ENCODE measurements at places on chromosomes 5 and 9.

GRCh38 chr9:122207096-122207495, 21.7 kb downstream of the LHX6 start:
- DNase-seq, result no peak

DNA sequence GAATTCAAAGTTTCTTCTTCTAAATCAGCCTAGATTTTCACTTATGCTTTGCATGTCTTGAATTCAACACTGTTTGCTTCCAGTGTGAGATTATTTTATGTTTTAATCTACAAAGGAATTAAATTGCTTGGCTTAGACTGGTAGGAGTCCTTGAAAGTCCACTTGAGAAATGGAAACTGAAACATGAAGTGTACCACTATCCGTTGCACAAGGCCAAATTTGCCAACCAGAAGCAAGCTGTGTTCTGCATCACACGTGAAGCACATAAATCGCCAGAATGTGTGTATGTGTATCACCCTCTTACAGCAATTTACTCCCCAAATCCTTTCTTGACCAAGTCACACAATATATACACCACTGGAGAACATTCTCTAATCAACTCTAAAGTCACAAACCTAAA, 10.3 kb downstream of the SEMA6A start:
- DNase-seq, result no peak

DNA sequence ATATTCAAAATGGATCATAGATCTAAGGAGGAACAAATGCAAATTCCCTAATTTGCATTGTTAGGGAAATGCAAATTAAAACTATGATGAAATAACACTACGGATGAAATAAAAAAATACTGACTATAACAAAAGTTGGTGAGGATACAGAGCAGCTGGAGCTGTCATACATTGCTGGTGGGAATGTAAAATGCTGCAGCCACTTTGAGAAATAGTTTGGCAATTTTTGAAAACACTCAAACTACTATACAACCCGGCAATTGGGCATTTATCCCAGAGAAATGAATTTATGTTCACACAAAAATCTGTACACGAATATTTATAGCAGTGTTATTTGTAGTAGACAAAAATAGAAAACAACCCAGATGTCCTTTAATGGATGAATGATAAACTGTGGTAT, 22.5 kb downstream of the C5orf47 start:
- no peak for DNase-seq

- no peak for DNase-seq
Measured at GRCh38 chr9:137349471-137350033, 47.5 kb upstream of the NRARP start.

DNA sequence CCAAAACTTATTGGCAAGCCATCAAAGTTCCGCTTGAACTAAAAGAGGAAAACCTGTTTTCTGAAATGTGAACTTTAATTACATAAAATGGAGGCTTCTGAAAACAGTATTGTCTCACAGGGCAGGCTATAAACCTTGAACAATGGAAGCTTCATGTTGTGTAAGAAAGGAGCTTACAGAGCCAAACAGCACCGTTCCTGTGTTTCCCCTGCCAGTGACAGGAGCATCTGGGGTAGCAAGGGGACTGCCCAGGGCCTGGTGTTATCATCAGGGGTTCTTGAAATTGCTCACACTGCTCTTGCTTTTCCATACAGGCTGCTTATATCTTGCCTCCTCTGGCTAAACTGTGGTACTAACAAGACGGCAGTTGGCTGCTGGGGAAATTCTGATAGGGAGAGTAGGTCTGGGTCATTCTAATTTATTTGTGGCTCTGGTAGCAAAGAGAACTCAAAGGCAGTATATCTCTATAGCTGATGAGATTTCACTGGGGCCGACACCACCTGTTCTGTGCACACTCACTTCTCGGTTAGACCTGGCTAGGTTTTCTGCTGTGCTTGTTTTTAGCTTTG, 40.4 kb downstream of the BASP1 start:
- DNase-seq, result no peak

- DNase-seq, result no peak
Measured at GRCh38 chr5:11415751-11416150, 488.5 kb downstream of the CTNND2 start.

DNA sequence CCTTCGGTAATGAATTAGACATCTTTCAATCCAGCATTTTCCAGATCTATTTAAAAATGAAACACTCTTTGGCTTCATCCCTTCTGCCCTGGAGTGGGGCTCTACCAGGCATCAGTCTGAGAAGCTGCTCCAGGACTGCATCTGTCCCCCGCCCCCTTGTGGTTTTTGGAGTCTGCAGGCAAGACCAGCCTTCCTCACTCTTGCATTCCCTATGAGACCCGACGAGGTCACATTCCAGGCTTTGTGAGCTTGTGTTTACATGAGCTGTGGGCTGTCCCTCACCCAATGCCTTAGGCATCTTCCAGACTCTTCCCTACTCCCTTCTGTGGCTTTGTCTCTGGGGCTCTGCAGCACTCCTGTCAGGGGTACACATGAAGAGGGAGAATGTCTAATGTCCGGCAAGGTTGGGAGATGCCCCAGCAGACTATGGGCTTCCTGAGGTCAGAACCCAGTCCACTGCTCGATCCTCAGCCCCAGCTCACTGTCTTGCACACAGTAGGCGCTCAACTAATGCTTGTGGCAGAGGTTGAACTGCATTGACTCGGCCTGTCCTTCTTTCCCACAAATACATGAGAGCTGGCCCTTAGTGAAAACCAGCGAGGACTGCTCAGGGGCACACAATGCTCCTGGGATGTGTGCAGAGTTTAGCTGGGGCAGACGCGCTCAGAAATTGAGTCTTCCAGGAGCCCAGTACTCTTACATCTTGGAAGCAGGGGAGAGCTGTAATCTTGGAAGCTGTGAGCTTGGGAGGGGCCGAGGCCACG, 11.7 kb upstream of the GADD45G start:
- DNase-seq, result no peak

DNA sequence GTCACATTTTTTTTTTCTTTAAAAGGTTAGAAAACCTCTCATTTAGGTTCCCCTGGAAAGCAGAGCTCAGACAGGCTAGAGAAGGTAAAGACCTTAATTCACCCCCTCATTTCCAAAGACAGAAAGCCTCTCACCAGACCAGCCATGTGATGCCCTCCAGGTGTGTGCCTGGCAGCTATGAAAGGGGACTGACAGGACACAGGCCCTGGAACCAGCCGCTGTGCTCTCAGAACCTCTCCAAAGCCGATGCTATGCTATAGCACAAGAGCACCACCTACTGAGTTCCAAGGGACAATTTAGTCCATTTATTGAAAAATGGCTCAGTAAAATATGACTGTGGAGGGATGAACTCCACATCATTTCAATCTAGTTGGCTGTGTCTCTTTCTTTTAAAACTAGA, 48.8 kb downstream of the FANCC start:
- no peak for DNase-seq

- DNase-seq, result peak; percentile 94
Measured at GRCh38 chr9:15552636-15553527, at the start of gene CCDC171. Gene CCDC171 (plus strand): TSS chr9:15553043. CDS start chr9:15564089, 11,046 bp downstream.

- no peak for DNase-seq
Measured at GRCh38 chr5:154740957-154741356, 14.2 kb upstream of the LARP1 start.

DNA sequence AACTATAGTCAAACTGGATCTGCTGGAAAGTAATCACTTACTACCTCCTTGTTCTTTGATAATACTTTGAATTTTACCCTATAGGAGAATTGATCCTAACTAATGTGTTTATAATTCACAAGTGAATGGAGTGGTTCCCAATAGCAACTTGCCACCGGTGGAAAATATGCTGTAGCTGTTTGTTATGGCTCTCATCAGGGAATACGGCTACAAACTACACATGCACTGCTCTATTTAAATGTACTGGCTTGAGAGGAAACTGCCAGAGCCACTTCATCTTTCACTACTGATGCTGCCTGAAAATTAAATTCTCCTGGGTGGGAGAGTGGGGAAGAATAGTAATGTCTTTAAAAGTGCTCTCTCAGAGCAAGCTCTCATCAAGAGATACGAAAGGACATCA, 448.5 kb upstream of the GRAMD2B start:
- no peak for DNase-seq

DNA sequence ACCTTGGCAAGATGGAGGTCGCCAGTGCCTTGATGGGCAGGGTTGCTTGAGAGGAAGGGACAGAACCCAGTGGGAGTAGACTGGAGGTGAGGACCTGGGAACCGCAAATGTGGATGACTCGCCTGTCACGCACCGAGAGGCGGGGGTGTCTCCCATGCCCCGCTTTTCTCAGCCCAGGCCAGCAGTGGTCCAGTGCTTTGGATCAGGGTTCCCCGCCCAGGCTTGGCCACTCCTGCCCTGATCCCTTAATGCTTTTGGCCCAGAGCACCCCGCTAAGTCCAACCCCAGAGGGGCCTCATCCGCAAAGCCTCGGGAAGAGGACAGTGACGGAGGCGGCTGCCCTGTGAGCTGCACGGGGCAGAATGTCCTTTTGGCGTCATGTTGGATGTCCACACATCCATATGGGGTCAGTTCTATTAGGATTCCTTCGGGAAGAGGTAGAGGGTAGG, 2.4 kb downstream of the MRPS2 start:
- peak; percentile 47 for DNase-seq

DNA sequence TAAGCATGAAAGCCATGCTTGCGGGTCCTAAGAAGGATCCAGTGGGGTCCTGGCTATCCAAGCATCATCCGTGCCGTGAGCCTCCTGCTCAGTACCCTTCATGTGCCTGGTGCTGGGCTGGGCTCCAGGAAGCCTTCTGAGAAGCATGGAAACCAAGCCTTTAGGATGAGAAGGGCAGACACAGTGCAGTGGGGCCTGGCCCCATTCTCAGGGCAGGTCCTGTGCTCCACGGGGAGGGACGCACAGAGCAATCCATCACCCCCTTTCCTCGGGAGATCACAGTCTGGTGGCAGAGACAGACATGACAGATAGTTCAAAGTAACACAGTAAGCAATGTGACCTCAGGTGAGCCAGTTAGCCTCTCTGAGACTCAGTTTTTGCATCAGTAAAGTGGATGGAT, 76.9 kb downstream of the RGS3 start:
- DNase-seq, result peak; percentile 15

DNA sequence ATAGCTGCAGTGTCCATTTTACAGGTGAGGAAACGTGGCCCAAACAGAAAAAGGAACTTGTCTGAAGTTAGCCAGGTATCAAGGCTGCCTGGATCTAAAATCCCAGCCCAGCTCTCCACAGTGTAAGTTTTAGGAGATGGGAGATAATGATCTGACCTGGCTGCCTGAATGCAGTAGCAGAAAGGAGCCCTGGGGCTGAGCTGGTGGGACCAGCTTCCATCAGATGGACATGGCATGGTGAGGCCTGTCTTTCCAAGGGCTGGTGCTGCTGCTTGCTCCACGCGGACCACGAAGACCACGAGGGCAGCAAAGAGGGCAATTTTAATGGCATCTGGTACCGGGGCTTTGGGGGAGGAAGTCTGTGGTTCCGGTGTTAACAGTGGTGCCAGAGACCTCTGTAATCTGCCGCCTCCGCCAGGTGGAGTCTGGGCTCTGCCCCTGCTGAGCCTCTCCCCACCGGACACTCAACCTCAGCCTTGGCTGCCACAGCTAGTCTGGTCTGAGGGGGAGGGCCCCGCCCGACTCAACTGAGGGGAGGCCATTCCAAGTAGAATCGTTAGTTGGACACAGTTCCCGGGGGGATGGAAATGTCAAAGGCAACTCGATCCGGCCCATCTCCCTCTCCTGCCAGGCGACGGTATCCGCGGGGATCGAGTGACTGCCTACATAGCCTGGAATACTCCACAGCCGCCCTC, 650 bp downstream of the MYORG start:
- no peak for DNase-seq

DNA sequence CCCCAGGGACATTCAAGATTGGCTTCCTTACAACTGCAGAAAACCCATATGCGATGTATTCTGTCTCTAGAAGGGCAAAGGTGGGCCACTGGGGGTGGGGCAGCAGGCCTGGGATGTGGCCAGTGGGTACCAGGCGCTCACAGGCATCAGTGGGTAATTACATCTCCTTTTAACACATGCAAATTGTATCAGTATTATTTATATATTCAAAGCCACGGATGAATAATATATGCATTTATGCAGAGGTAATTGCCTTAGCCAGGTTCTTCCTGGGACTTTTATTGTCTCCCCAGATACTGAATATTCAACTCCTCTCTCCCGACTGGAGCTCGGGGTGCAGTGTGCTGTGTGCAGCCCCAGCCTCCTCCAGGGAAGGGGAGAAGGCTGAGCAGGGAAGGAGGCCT, 109.4 kb upstream of the MVB12B start:
- no peak for DNase-seq

DNA sequence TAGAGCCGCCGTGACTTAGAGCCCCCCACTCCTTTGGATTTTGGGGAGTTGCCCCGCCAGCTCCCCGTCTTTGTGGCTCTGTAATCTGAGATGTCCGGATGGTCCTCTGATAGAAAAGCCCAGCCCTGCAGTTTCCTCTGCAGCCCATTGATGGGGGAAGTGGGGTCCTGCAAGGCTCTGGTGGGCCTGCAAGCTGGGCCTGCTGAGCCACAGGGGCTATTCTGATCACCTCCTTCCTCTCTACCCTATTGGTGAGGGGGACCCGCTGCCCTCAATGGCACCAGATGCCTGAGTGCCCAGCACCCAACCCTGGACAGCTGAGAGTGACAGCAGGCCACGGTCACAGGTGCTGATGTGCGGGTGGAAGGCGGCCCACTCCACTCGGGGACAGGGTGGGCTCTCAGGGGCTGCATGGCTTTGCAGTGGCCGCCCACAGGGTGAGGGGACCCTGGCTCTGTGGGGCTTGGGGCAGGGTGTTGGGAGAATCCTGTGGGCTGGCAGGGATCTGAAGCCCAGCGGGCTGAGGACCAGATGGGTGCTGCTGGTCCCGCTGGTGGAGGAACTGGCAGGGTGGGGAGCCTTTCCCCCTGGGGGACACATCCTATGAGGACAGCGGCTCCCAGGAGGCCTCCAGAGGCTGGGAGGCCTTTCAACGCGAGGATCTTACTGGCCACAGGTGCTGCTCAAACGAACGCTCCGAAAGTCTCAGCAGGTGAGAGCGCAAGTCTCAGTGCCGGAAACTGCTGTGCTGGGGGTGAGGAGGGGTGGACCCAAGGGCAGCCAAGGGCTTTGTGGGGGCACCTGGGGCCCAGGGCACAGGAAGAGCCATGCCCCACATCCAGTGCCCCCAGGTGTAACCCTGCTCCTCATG, 30.0 kb upstream of the LPCAT1 start:
- DNase-seq, result peak; percentile 72

- no peak for DNase-seq
Measured at GRCh38 chr5:151799407-151799806, 27.7 kb downstream of the G3BP1 start.
